ENCODE measurements at places on chromosomes 12 and 14. TPM values are rescaled to one million over a fixed set of nuclear protein-coding genes. Genes with fewer than 3 reads are reported as not detected.

Gene CFAP54
- 5.3 TPM for total RNA-seq

Gene OR6C70
- not detected for total RNA-seq

Gene IGF1
- 2.9 TPM for total RNA-seq

Gene HRK
- total RNA-seq, result 0.41 TPM

Gene KICS2
- total RNA-seq, result 6.5 TPM

Gene C12orf50
- not detected for total RNA-seq

Gene SIX6
- not detected for total RNA-seq

Gene ARHGEF25
- 38.3 TPM for total RNA-seq

Gene CLEC4C
- total RNA-seq, result not detected

Gene SLC25A47
- total RNA-seq, result not detected

All from frontal cortex (tissue), 4 donors.